ENCODE measurements at places on chromosomes 2 and 18.
A peak's percentile ranks its signal among the peaks of the same experiment; 100 is the strongest.

DNA sequence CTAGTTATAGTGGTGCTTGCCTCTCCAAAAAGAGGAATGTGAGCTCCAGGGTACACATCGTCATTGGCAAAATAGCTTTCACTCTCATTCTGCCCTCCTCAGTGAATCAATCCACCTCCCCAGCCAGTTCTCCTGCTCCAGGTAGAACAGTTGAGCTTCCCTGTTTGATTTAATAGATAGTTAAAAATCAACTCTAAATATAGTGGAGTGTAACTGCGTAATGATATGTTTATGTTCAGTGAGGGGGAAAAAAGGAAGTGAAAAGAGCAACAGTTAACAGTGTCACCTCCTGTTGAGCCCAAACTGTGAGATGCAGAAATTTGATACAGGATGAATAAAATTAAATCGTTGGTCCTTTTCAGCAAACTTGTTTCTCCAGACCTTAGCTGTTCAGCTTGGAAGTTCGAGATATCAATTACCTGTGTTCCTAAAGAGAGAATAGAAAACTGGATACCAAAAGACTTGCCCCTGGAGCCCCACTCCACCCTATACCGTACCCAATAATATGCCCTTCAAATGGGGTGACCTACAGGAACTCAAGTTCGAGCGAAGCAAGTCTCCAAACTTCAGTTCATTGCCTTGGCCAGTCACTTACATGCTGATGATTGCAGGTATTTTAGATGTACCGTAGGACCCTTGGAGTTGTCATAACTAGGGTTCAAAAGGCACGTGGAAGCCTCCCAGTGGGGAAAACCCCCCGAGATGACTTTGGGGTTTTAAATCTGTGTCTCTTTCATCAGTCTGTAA is 708.4 kb downstream of the RNF144A start:
- no peak for DNase-seq

DNA sequence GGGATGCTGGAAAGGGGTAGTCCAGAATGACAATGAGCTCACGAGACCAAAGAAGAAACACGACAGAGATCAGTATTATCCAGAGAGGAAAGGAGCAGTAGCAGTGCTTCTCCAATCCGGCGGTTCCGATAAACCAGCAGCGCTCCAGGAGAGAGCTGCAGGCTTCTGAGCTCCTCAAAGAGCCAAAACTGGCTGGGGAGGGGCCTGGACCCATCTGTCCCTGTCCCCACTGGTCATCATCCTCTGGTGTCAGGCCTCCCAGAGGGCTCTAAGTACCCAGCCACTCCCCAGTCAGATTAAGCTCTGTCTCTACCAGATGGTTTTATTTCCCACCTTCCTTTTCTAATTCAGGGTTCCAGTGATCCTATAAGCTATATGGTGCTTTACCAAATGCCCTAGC is 23.2 kb downstream of the DNAJC27 start:
- DNase-seq: no peak

DNA sequence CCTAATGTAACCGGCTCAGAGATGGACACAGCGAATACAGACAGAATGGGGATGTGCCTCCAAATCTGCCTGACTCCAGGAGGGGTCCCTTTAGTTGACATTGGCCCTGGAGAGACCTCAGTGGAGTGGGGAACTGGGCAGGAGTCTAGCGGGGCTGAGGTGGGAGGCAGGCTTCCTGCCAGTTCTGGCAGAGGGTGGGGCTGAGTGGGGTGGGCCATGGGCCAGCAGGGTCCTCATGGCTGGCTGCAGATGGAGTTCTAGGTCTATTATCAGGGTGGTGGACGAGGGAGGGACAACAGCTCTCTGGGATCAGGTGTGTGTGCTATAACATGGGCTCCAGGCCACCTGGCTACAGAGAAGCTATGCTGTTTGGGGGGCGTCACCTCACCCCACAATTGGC is 21.1 kb downstream of the PROC start:
- no peak for DNase-seq

DNA sequence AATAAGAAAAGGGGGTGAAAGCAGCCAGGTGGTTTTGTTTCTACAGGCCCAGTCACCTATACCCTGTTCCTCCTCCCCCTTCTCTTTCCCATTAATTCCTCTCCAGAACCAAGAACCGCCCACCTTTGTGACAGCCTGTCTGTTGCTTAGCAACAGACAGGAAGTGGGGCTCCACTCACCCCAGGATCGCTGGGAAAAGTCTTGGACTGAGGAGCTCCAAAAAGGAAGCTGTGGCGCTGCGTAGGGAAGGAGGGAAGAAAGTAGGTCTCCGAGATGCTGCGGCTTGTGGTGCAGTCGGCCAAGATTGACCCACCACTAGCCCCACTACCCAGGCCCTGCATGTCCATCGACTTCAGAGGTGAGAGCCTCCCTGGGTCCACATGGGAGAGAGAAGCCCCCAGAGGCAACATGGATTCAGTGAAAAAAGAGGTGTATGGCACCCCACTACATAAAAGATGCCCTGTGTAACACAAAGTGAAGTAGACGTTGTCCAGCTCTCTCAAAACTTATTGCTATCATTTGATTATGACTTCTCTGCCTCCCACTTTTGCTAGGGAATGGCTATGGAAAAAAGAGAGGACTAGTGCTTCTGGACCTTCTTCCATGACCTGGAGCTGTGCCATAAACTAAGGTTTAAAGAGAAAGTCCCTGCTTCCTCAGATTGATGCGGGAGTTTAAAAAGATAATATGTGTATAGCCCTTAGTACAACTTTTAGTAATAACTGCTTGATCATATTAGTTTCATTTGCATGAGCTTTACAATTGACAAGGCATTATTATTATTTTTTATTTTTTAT is at the start of gene FER1L5:
TSS of gene FER1L5 (plus strand) at position 201 of the 797 bp plus-strand sequence. CDS start at position 274, 73 bp downstream.
- DNase-seq: peak; percentile 74

Measured in M059J (cell line).